Activated naive CD4-positive, alpha-beta T cell (primary cell): ENCODE measurements at places on chromosomes 3 and 15.

- DNase-seq, result peak; percentile 15
Observed at GRCh38 chr3:143120716-143121240, 1.2 kb downstream of the CHST2 start.

GRCh38 chr15:99475754-99476412 is 89.9 kb upstream of the MEF2A start:
- no peak for DNase-seq

DNA sequence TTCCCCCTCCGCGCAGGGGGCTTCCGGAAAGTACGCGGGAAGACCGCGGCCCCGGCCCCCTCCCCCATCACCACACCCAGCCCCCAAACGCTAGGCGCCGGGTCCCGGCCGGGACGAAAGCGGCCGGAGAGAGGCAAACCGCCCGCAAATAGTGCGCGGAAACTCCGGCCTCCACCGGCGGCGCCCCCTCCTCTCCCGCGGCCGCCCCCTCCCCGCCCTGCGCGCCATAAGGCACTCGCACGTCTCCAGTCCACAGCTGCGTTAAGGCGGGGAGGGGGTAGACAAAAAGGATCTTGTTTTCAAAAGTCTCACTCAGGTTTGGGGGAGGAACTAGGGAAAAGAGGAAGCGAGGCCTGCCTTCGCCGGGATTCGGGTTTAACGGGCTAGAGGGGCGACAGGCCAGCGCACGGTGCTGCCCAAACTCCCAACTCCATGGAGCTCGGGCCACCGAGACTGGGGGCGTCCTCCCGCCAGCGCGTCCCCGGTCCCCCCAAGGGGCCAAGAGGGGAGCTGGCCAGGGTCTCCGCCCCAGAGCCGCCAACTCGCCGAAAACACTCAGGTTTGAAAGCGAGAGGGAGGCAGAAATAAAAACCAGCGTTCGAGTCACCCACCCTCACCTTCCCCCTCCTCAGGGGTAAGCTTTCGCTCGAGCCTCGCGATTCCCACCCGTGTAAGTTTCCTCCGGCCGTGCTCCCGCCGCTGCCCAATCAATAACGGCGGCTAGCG is 1.8 kb downstream of the ANP32A start:
- DNase-seq, result no peak

GRCh38 chr3:184015381-184016019 is 2.2 kb downstream of the ABCC5 start:
- no peak for DNase-seq

GRCh38 chr3:195196266-195196665 is 74.7 kb downstream of the XXYLT1 start:
- no peak for DNase-seq

GRCh38 chr3:120142236-120142635 is 48.0 kb upstream of the GSK3B start:
- no peak for DNase-seq

- DNase-seq, result no peak
Observed at GRCh38 chr3:66490984-66491383, 9.8 kb downstream of the LRIG1 start.

DNA sequence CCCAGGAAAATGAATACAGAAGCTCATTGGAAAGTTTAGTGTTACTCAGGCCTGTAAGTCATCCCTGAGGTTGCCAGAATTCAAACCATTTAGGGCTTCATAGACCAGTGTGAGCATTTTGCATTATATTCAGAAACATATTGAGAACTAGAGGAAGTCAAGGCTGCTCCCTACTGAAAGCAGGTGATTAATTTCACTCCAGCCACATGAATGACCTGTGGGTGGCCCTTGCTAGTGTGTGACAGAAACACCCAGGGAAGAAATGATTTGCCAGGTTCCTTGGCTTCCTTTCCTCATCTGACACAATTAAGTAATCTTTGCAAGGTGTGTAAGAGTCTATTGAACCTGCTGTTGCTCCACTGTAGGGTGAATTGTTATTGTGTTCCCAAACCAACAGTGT is 61.8 kb downstream of the GAP43 start:
- no peak for DNase-seq

DNA sequence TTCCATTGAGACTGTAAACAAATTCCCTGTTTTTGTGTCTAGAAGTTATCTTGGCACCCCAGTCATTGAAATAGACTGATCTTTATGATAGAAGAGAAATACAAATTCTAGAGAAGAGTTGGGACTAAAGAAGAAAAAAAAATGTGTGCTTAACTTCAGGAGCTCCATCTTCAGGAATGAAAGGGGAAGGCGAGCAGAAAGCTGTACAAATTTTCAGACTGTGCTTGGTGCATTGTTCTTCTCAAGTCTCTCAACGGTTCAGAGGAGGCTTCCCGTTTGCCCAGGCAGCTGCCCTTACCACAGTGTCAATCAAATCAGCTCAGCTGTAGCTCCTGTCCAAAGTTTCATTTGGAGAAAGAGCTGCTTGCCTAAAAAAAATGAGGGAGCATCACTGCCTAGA is 41.7 kb downstream of the OXSM start:
- no peak for DNase-seq

DNA sequence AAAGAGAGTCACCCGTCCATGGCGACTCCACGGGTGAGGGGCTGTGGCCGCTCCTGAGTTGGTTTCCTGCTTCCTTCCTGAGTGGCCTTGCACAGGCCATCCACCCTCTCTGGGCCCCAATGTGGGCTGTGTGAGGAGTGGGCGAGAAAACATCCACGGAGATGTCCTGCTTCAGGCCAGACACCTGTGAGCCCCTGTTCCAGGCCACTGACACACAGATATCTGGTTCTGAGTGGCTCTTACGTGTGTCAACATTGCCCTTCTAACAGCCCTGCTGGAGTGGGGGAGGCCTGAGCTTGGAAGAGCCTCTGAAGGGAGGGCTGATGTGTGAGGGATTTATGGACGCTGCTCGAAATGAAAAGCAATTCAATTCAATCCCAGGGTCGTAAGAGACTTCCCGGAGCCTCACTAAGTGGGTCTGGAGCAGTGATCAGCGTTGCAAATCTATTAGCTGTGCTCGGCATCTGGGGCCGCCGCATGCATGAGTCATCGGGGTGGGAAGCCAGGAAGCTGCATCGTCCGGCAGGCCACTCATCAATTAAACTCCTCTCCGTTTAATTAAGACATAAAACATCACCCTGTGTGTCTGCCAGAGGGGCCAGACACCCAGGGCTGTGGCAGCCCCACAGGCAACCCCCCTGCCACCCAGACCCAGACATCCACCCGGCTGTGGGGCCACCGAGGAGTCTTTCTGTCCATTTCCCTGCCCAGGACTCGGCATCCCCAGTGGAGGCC is 20.0 kb upstream of the PRR23E start:
- DNase-seq, result no peak

GRCh38 chr15:38611228-38611627 is 46.6 kb upstream of the RASGRP1 start:
- no peak for DNase-seq

DNA sequence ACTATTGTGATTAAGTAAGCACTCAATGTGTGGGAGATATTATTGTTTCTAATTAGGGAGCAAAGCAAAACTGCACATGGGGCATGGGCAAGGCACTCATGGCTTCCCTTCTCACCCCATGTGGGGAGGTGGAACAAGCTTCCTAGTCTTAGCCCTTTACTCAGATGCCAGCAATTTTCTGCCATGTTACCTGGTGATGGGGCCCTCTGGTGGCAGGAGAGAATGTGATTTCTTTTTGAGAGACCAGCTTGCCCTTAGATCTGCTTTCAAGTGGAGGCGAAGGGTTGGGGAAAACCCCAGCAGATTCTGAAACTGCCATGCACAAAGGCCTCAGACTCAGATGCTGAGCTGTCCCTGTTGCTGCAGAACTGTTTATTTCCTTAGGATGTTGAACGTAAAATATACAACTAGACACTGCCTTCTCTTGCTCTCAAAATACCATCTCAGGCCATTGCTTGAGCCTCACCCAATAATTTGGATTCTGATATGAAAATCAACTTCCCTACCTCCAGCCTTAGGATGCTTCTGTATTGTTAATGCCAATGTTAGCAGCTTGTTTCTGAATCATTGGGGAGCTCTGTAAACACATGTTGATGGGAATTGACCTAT is 130.2 kb upstream of the TPRG1 start:
- peak; percentile 45 for DNase-seq

GRCh38 chr3:23301819-23302218 is 98.7 kb downstream of the UBE2E2 start:
- DNase-seq, result no peak

DNA sequence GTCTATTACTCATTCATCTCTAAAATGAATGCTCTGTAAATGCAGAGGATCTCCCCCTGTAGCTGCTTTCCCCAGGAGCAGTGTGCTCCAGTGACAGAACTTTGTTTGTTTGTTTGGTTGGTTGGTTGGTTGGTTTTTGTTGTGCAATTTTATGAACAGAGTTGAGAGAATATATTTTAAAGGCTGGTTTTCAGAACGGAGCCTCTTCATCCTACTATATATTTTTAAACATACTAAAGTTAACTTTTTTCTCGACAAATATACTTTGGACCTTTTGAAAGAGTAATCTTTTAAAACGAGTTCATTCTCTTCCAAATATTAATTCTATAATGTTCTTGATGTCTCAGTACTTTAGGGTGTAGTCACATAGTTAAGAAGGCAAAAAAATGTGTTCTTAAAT is 20.2 kb downstream of the RYR3 start:
- no peak for DNase-seq

DNA sequence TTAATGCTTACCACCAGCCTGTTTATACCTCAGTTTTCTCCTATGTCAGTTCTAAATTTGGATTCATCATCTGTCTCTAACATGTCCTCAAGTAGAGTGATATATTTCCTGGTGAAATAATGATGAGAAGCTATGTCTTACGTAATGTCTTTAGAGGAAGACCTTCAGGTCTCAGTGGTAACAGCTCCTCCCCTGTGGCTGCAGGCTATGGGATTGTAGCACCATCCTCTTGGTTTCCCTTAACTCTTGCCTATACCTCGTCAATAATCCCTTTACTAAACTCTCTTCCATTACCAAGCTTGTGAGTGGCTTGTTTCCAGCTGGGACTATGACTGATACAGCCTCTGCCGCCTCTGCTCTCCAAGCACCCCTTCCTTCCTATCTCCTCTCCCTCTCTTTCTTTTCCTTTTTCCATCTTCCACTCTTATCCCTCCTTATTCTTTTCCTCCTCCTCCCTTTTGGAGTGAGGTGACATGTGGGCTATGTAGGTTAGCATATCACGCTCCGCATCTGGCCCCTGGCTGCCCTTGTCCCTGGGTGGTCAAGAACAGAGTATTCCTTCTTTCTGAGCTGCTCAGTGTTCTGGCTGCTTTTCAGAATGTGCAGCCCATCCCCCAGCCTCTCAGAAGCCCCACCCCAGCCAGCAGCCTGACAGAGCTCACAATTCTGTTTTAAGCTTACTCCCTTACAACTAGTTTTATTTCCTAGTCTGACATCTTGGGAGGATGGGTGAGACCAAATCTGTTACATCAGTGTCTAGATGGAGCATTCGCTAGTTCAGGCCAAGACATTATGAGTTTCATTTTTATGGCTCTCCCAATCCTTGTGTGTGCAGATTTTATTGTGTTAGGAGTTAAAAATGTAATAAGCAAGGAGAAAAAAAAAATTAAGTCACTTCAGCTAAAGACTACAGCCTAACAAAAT is 75.0 kb upstream of the RNU6-1 start:
- no peak for DNase-seq

GRCh38 chr15:47355759-47356158 is 361.5 kb upstream of the SEMA6D start:
- no peak for DNase-seq

- no peak for DNase-seq
Observed at GRCh38 chr3:177284383-177284881, 87.2 kb upstream of the TBL1XR1 start.

- DNase-seq, result no peak
Observed at GRCh38 chr3:192155194-192155593, 572.1 kb downstream of the FGF12 start.
